ENCODE measurements at places on chromosomes 13 and 19.

GRCh38 chr13:36975172-36975571 lies 24.0 kb downstream of the ALG5 start:
- DNase-seq, result no peak
- no peaks in the 10 kb centered on the region for H3K27me3 ChIP-seq
- no peak overlapping the region for H3K27ac ChIP-seq
- peaks cover 19% of the 10 kb centered on the region for H3K36me3 ChIP-seq
- no peaks in the 10 kb centered on the region for H3K4me1 ChIP-seq

GRCh38 chr13:85508683-85509329 lies 290.4 kb downstream of the SLITRK6 start:
- no peaks in the 10 kb centered on the region for H3K36me3 ChIP-seq
- H3K4me1 ChIP-seq, result peaks cover 2% of the 10 kb centered on the region
- no peak overlapping the region for H3K4me3 ChIP-seq
- H3K27ac ChIP-seq, result no peak overlapping the region
- DNase-seq, result no peak

DNA sequence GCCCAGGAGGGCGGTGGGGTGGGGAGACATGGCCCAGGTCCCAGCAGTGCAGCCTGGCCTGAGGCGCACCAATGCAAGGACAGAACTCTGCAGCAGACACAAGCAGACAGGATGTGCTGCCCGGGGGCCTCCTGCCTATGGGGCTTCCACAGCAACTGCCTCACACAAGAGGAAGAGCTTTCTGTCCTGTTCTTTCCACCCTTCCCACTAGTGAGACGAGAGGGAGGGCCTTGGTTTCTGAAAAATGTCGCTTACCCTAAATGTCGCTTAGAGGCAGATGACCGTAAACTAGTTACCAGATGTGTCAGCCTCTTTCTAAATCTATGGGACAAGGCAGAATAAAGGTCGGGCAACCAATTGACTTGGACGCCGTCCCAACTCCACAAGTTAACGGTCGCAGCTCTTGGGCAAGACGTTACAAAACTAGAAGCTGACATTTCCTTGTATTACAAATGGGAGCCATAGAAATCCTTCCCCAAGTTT lies at the start of gene LAIR1:
LAIR1 (minus strand) TSS at position 157 of the 483 bp plus-strand sequence; CDS start at position 30, 127 bp downstream.
- H3K4me1 ChIP-seq, result peaks cover 3% of the 10 kb centered on the region
- peak; percentile 64 for DNase-seq
- no peak within 1 kb of the TSS for H3K4me3 ChIP-seq

DNA sequence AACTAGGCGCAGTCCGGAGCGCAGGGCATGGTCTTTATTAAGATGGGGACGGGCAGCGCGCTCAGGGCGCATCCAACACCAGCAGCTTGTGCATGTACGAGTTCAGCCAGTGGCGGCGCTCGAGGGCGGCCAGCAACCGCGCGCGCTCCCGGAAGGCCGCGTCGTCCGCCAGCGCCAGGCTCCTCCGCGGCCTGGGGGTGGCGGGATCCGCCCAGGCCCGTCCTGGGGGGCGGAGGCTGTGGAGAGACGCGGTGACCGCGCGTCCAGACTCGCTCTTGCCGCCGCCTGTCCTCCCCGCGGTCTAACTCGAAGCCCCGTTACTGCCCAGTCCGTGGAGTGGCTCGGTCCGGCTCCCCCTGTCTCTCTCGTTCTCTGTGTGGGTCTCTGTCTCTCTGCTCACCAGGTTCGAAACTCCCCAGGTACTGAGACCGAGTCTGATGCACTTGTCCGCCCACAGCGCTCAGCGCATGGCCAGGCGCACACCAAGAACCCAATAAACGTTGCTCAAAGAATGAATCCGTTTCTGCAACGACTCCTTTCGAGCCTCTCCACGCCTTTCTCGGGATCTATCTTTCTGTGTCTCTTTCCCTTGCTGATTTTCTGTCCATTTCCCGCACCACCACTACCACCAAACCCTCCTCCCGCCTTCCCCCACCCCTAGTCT lies 702 bp downstream of the PTH2 start:
- DNase-seq, result peak; percentile 62
- H3K27me3 ChIP-seq, result peaks cover 76% of the 10 kb centered on the region
- no peaks in the 10 kb centered on the region for H3K36me3 ChIP-seq
- no peaks in the 10 kb centered on the region for H3K4me1 ChIP-seq
- no peak overlapping the region for H3K27ac ChIP-seq
